Fibroblast of lung (primary cell): ENCODE measurements at places on chromosomes 1 and 21. TPM values are rescaled to one million over a fixed set of nuclear protein-coding genes. Genes with fewer than 3 reads are reported as not detected.

DNA sequence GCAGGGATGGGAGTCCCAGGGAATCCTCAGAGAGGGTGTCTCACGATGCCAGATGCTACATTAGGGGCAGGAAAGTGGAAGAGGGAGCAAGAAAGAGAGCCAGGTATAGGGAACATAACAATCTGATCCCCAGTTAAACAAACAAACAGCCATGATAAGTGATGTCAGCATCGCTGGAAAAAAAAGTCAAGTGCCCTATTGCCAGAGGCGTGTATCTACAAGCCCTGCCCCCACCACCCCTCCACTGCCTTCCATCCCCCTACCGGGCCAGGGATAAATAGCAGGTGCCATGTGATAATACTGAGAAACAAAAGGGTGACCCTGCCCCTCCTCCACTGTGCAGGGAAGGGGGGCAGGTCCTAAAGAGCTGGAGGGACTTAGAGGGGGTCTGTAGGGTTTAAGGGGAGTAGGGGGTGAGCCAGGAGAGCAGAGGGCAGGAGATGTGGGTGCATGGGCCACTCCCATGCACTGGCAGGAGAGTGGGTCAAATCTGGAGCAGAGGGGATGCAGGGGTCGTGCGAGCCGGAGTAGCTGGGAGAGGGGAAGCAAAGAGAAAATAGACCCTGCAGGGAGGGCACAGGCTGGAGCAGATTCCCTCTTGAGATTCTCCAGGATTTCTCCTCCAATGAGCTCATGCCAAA, 3.4 kb downstream of the SLC26A9 start:
- no peak overlapping the region for H3K4me3 ChIP-seq
- no peak overlapping the region for H3K27ac ChIP-seq
- peaks cover 23% of the 10 kb centered on the region for H3K27me3 ChIP-seq
- no peak for DNase-seq

- no peak for DNase-seq
- no peaks in the 10 kb centered on the region for H3K27me3 ChIP-seq
- no peaks in the 10 kb centered on the region for H3K36me3 ChIP-seq
- H3K4me3 ChIP-seq, result no peak overlapping the region
- H3K4me1 ChIP-seq, result no peaks in the 10 kb centered on the region
- H3K27ac ChIP-seq, result no peak overlapping the region
These were observed 27.1 kb downstream of the SAMSN1 start for GRCh38 chr21:14519000-14519399.

DNA sequence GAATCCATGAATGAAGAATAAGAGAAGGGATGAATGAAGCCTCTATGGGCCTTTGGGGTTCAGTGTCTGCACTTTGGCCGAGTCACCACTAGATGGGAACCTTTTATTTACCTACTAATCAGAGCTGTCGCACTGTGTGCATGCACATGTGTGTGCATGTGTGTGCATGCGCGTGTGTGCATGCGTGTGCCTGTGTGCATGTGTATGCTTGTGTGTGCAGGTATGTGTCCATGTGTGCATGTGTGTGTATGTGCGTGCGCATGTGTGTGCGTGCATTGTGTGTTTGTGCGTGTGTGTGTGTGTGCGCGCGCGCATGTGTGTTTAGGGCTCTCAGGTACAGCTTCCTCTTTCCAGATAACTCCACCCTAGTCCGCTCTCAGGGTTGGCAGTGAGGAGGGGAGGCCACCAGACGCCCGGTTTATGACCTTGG, 20.4 kb upstream of the UBXN10 start:
- H3K27me3 ChIP-seq, result peaks cover 9% of the 10 kb centered on the region
- H3K4me3 ChIP-seq, result no peak overlapping the region
- DNase-seq, result no peak
- no peaks in the 10 kb centered on the region for H3K4me1 ChIP-seq
- H3K36me3 ChIP-seq, result no peaks in the 10 kb centered on the region

Gene ADGRB2
- 7.4 and 10.4 TPM in 2 replicates for total RNA-seq

DNA sequence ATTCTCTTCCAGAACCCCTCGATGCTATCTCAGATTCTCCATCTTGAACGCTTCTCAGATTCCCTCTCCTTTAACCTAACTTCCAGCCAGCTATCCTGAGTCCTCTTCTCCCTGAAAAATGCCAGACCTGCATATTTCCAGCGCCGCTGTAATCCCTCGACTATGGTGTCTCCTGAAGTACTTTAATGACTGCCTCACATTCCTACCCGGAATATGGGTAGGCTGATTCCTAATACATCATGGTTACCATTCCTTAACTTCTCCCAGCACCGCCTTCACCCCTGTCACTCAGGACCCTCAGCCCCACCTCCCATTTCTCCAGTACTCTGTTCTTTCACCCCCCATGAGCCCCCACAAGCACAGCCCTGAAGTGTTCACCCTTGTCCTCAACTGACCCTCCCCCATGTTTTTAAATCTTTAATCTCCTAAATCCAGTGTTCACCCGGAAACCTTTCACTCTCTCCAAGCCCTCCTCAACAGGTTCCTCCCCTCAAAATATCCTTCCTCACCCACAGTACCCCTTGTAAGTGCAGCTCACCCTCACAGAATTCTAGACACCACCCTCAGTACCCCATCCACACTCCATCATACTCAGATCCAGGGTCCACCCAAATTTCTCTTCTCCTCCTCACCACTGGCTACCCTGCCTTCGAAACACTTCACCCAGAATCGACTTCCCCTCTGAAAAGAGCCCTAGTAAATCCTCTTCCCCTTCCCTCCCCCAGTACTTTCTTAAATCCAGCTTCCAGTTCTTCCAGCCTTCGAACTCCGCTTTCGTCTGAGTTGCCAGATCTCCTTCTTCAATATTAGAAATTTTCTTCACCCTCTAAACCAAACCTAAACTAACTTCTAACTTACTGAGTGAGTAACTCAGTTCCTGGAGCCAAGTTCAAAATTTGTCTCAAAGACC, 922 bp downstream of the CPT2 start:
- peak overlapping the region; percentile 89 for H3K4me3 ChIP-seq
- H3K4me1 ChIP-seq, result peaks cover 17% of the 10 kb centered on the region
- DNase-seq, result no peak

DNA sequence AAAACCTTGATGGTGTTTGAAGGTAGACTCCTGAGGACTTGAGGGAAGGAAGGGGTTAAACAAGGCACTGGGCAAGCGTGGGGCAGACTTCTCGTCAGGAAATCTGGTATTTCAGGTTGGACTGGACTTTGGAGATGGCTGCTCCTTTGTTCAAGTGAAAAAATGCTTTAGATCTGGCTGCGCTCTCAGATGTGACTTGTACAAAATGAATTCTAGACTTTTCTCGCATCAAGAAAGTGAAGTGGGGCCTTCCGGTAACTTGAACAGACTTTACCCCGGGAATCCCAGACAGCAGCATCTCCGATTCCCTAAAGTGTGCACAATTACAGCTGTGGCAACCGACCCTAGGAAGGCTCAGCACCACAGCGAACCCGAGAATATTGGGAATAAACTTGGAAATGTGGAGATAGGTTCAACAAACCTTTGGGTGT, 44.3 kb upstream of the ERRFI1 start:
- no peak for DNase-seq
- H3K27me3 ChIP-seq, result no peaks in the 10 kb centered on the region
- no peak overlapping the region for H3K27ac ChIP-seq
- H3K4me1 ChIP-seq, result no peaks in the 10 kb centered on the region

DNA sequence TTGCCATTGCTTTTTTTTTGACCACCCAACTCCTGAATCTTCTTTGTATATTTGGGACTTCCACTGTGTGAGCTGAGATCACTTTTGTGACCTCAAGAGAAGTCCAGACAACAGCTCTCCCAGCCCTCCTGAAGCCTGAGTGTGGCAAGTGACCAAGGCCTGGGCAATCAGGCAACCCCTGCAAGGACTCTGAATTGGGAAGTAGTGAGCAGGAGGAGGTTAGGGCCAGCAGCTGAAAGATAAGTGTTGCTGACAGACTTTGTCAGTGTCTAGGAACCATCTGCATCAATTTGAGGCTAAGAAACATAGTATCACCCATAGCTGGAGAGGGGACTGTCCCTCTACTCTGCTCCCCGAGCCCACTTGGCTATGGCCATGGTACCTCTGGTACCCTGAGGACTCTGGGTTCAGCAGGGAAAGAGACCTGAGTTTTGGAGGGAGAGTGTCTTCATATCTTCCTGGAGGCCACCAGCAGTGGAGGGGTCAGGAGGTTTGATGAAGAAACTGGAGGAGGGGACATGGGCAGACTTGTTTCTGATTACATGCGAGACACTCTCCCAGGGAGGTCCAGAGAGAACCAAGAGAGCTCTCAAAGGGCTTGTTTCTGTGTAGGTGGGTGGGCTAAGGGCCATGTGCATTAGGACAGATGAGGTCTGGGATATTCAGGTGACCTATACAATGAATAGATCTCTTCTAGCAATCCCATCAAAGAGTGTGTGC, 147.0 kb upstream of the DNAH14 start:
- H3K27ac ChIP-seq, result no peak overlapping the region
- H3K4me3 ChIP-seq, result no peak overlapping the region
- DNase-seq, result no peak
- H3K4me1 ChIP-seq, result peaks cover 10% of the 10 kb centered on the region
- no peaks in the 10 kb centered on the region for H3K36me3 ChIP-seq

DNA sequence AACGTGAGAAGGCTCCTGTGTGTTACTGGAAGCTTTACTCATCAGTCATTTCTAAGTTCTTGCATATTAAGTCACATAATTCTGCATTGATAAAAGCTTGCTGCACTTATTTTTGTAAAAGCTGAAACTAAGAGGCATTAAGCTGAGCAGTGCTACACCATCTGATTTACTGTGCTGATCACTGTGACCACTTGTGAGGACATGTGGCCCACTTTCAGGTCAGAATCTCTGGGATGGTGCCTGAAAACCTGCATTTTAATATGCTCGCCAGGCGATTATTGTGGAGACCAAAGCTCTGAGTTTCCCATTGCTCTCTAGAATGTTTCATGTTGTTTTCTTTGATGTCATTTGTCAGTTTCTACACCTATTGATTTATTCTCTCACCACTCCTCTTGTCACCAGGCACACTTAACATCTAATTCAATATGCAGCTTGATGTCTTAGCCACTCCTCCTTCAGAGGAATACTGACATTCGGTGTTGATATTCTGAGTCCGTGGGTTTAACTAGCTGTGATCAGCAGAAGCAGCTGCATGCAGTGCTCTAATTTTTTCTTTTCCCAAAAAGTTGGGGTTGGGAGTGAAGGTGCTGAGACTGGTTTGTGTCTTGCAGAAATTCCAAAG, 85.3 kb downstream of the RAVER2 start:
- DNase-seq, result no peak
- H3K27ac ChIP-seq, result no peak overlapping the region
- no peak overlapping the region for H3K4me3 ChIP-seq
- no peaks in the 10 kb centered on the region for H3K4me1 ChIP-seq
- H3K36me3 ChIP-seq, result peaks cover 4% of the 10 kb centered on the region

- H3K27me3 ChIP-seq, result no peaks in the 10 kb centered on the region
- H3K27ac ChIP-seq, result no peak overlapping the region
- no peaks in the 10 kb centered on the region for H3K36me3 ChIP-seq
- DNase-seq, result no peak
These were observed 43.3 kb downstream of the IL23R start for GRCh38 chr1:67209521-67209920.

- no peaks in the 10 kb centered on the region for H3K36me3 ChIP-seq
- H3K4me3 ChIP-seq, result no peak overlapping the region
- H3K27ac ChIP-seq, result no peak overlapping the region
- H3K4me1 ChIP-seq, result no peaks in the 10 kb centered on the region
- H3K27me3 ChIP-seq, result no peaks in the 10 kb centered on the region
- DNase-seq, result no peak
These were observed 3.9 kb upstream of the ARHGAP30 start for GRCh38 chr1:161073474-161074121.

Gene NLRP3
- under 0.01 TPM in 1 of 2 replicates, not detected in the other for total RNA-seq

- no peak overlapping the region for H3K27ac ChIP-seq
- H3K4me1 ChIP-seq, result no peaks in the 10 kb centered on the region
- DNase-seq, result no peak
- no peaks in the 10 kb centered on the region for H3K27me3 ChIP-seq
- no peaks in the 10 kb centered on the region for H3K36me3 ChIP-seq
These were observed 686.9 kb downstream of the LRRIQ3 start for GRCh38 chr1:73511038-73511437.

GRCh38 chr1:58722967-58723366, 23.1 kb upstream of the MYSM1 start:
- no peak overlapping the region for H3K4me3 ChIP-seq
- no peak overlapping the region for H3K27ac ChIP-seq
- no peak for DNase-seq
- H3K27me3 ChIP-seq, result no peaks in the 10 kb centered on the region

DNA sequence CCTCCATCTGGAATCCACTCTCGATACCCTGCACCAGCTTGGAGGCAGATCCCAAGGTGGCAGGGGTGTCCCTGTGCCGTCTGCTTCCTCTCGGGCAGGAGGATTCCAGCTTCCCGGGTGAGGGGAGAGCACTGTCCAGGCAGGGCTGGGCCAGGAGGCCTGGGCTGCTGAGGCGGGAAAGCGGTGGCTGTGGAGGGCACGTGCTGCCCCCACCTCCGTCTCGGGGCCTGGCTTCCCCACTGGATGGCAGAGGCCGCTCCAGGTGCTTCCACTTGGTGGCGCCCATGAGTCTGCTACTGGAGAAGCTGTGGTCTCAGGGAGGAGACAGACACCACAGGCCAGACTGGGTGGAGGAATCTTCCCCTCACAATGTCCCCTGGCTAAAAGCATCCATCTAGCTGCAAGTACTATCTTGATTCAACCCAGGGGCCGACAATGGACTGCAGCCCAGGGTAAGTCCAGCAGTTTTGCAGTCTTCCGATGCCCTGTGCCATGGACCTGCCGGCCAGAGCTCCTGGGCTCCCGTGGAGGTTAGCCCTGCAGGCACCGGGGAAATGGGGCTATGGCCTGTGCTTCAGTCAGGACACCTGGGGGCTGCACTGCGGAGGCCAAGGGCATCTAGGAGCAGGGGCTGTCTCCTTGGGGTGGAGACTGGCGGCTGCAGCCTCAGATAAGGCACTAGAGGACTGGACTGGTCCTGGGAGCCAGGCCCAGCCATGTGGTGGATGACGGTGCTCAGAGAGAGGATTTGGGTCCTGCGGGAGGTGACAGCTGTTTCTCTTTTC, 41.3 kb upstream of the EIF4G3 start:
- no peaks in the 10 kb centered on the region for H3K27me3 ChIP-seq
- no peak for DNase-seq
- no peak overlapping the region for H3K27ac ChIP-seq
- no peak overlapping the region for H3K4me3 ChIP-seq

DNA sequence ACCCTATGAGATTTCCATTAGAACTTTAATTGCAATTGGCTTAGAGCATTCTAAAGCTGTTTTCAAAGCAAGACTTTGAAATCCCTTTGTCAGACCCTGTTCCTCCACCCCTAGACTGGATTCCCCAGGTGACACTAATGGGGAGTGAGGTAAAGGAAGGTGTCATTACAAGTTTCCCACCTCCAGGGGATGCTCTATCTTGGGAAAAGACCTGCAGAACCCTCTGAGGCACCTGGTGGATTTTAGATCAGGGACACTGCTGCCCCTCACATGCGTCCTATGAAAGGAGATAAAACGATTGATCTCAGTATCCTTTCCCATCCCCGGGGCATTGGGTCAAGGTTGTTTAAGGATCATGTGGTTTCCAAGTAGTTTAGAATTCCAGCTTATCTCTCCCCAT, 80.3 kb upstream of the RGS4 start:
- no peak overlapping the region for H3K4me3 ChIP-seq
- no peak for DNase-seq
- H3K36me3 ChIP-seq, result no peaks in the 10 kb centered on the region
- no peaks in the 10 kb centered on the region for H3K4me1 ChIP-seq
- no peak overlapping the region for H3K27ac ChIP-seq

- H3K4me3 ChIP-seq, result no peak overlapping the region
- no peaks in the 10 kb centered on the region for H3K36me3 ChIP-seq
- peaks cover 97% of the 10 kb centered on the region for H3K27me3 ChIP-seq
- H3K4me1 ChIP-seq, result peaks cover 2% of the 10 kb centered on the region
These were observed 1.8 kb upstream of the LHX9 start for GRCh38 chr1:197915260-197915861.
